ENCODE measurements at places on chromosomes 1 and 21.
A peak's percentile ranks its signal among the peaks of the same experiment; 100 is the strongest.

DNA sequence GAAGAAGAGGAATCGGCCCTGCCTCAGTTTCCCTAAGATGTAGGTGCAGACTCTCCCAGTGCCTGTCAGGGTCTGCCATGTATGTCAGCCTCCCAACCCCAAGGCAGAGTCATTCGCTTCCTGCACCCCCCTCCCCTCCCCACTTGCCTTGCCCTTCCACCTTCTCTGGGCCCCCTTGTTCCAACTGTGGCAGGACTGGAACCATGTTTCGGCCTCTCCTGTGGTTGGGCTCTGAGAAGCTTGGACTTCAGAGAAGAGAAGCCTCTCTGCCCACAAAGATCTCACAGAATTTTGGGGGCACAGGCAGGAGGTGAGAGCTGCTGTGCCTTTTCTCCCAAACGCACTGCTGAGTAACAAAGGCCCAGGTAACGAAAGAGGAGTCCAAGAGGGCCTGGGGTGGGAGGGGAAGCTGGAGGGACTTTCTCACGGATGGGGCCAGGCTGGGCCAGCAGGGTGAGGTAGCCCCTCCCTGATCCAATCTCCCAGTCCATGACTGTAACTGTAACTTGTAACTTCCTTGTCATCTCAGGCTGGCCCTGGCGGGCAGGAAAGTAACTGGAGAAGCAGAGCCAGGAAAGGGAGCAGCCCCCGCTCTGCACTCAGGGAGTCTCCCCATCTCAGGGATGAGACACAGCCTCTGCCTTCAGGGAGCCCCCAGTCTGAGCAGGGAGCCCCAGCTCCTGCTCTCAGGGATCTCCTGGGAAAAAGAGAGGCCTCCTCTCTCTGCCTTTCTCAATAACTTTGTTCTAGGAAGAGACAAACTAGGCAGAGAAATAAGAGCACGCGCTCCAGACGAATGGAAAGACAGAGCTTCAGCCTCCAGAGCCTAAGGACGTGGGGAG, 11.3 kb downstream of the CRABP2 start:
- DNase-seq: no peak

- DNase-seq: peak; percentile 85
These were observed at the start of gene SCP2 for GRCh38 chr1:52927212-52928014. TSS of gene SCP2 (plus strand) at chr1:52927276. CDS start at chr1:52927397, 121 bp downstream.

DNA sequence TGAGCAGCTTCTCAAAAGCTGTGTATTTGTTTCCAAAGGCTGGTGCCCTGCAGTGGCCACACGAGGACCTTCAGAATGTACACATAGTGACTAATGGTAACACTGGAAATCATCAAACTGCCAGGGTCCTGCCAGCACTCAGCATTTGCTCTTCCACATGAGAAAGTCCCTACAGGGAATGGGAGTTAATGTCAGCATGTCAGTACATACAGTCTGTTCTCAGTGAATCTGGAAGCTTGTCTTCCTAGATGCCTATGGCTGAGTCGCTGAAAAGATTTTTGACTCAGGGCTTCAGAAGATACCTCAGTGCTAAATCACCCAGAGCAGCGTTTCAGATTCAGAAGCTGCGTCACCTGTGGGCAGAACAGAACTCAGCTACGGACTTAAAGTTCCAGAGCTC, 108.2 kb downstream of the CDC7 start:
- no peak for DNase-seq

DNA sequence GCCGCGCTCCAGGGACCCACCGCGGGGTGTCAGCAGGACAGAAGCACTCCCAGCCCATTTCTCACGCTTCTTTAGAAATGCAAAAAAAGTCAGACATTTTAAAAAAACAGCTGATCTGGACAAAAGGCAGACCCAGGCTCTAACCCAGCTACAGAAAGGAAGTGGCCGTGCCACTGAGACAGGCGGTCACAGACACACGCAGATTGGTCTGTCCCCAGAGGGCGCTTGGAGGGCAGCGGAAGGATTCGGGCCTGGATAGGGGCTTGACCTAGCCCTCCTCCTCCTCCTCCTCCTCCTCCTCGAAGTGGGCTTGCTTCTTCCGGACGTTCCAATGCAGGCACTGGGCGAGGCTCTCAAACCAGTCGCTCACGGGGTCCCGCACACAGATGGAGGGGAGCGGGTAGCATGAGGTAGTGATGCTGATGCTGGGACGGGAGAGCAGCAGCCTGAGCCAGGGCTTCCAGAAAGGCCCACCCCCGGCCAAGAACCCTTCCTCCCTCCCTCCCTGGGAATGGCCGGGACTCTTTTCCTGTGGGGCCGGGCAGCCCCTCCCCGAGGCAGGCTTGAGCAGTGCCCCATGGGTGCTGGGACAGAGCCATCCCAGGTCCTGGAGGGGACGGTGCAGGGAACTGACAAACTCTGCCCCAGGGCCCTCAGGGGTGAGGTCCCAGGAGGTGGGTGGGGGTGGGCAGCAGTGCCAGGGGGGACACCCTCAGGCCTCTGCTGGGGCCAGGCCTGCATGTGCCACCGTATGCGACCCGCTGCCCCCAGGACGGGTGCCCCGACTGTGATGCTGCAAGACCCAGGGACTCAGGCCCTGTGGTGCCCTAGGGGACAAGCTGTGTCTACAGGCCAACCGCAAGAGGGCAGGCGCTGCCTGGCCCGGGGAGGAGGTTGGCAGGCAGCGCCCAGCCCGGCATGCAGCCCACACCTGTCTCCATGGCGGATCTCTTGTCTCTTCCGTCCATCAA, 25.3 kb downstream of the NADK start:
- DNase-seq: no peak

- no peak for DNase-seq
These were observed 188.0 kb upstream of the C21orf91 start for GRCh38 chr21:18007121-18007520.

DNA sequence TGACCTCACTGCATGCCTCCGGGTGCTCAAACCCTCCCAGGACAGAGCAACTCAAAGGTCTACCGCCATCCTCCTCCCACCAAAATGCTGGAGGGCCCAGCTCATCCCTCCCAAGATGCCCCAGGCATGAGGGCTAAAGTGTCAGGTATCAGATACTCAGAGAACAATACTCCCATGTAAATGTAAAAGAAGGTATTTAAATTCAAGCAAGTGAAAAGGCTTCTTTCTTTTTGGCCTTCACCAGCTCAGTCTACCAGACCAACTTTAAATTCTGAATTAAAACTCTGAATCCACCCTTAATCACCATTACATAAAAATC, 3.0 kb downstream of the PARP1 start:
- no peak for DNase-seq

- no peak for DNase-seq
These were observed 35.1 kb upstream of the LBR start for GRCh38 chr1:225462714-225463574.

DNA sequence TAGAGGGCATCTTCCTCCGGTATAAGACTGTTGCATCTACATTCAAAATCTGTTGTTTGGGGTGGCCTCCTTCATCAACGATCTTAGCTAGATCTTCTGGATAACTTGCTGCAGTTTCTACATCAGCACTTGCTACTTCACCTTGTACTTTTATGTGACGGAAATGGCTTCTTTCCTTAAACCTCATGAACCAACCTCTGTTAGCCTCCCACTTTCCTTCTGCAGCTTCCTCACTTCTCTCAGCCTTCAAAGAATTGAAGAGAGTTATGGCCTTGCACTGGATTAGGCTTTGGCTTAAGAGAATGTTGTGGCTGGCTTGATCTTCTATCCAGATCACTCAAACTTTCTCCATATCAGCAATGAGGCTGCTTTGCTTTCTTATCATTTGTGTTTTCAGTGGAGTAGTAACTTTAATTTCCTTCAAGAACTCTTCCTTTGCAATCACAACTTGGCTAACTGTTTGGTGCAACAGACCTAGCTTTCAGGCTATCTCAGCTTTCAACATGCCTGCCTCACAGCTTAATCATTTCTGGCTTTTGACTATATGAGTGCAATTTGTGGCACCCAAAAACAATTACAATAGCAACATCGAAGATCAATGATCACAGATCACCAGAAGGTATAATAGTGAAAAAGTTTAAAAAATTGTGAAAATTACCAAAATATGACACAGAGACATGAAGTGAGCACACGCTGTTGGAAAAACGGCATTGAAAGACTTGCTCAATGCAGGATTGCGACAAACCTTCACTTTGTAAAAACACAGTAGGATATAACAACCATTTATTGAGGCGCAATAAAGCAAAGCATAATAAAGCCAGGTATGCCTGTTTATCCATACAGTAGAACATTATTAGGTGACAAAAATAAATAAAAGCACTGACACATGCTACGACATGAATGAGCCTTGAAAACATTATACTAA, 56.7 kb upstream of the GFI1 start:
- DNase-seq: no peak

DNA sequence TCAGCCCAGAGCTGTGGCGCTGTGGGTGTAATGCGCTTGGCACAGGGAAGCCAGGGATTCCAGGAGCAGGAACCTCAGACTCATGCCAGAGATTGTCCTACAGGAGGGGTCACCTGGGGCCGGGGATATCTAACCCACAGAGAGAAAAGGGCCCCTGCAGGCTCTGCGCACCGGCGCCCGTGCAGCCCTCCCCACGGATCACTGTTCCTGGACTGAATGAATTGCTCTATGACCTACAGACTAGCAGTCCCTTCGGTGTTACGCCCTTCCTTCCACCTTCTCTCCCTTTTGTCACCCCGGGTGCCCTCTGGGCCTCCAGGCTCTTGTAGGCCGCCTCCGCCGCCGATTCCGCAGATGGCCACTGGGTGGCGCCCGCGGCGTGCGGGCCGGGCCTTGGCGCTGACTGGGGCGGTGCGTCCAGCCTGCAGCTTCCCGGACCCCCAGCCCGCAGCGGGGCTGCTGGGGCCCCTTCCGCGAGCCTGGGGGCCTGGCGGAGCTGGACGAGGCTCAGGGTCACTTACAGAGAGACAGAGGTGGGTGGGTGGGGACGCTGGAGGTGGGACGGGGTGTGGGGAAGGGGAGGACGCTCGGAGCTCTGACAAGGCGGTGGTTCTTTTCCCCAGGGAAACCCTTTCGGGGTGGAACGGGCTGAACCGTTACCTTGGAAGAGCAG, 101.3 kb downstream of the IER5 start:
- DNase-seq: peak; percentile 76

DNA sequence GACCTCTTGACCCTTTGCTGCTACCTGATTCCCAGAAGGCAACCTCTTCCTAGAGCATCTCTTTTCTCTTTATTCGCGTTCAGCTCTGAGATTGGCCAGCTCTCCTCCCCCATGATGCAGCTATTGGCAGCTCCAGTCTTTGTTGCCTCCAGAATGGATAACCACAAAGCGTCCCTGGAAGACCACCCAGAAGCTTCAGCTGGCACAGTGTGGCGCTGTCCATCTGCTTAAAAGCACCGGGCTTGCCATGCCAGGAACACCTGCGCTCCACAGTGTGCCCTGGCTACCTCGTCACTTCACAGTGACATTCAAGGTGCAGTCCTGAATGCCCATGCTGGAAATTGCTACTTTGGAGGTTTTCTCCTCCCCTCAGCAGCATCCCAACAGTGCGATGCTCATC, 353.9 kb downstream of the LMO4 start:
- no peak for DNase-seq

DNA sequence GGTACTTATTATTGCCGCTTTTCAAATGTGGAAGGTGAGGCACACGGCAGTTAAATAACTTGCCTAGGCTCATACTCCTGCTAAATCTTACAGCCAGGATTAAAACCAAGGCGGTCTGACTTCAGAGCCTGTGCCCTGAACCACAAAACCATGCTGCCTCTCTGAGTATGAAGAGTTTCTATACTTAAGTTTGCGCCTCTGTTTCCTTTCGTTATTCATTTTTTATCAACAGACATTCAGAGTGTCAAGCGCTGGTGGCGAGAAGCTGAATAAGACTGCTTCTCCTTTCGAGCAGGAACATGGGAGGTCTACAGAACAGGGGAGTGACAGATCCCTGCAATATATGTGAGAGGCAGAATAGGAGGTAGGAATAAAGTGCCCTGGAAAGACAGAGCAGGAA, 96.0 kb upstream of the DUSP10 start:
- peak; percentile 68 for DNase-seq

DNA sequence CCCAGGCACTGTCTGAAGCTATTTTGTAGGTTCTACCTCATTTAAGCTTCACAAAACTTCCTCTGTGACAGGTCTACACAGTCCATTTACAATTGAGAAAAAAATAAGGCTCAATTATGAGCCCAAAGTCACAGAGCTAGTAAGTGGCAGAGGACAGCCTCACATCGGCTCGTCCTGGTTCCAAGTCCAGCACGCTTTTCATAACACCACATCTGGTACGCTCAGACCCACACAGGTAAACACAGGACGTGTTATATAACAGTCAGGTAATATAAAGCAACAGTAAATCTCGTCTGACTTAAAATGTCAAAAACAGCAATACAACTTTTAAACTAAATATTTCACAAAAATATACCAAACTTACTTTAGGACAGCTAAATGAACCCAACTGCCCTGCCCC, 13.1 kb downstream of the JAK1 start:
- DNase-seq: no peak

GRCh38 chr1:48530727-48531351, 58.8 kb upstream of the SPATA6 start:
- peak; percentile 71 for DNase-seq

- no peak for DNase-seq
These were observed 959 bp downstream of the AKR7A3 start for GRCh38 chr1:19287436-19288185.

DNA sequence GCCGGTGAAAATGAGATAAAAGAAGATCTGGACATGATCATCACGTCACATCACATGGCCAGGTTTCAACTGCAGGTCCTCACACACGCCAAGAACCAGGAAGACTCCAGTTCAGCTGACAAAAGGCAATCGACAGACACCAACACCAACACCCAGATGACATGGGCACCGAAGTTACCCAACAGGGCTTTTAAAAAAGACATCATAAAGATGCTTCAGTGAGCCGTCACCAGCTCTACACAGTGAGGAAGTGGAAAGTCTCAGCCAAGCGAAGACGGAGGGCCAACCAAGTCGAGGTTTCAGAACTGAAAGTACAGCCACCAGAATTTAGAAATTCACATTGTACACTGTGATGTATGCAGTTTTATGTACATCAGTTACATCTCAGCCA, 154.3 kb upstream of the COL6A1 start:
- no peak for DNase-seq

GRCh38 chr1:230883967-230884366, 15.6 kb upstream of the C1orf198 start:
- no peak for DNase-seq

DNA sequence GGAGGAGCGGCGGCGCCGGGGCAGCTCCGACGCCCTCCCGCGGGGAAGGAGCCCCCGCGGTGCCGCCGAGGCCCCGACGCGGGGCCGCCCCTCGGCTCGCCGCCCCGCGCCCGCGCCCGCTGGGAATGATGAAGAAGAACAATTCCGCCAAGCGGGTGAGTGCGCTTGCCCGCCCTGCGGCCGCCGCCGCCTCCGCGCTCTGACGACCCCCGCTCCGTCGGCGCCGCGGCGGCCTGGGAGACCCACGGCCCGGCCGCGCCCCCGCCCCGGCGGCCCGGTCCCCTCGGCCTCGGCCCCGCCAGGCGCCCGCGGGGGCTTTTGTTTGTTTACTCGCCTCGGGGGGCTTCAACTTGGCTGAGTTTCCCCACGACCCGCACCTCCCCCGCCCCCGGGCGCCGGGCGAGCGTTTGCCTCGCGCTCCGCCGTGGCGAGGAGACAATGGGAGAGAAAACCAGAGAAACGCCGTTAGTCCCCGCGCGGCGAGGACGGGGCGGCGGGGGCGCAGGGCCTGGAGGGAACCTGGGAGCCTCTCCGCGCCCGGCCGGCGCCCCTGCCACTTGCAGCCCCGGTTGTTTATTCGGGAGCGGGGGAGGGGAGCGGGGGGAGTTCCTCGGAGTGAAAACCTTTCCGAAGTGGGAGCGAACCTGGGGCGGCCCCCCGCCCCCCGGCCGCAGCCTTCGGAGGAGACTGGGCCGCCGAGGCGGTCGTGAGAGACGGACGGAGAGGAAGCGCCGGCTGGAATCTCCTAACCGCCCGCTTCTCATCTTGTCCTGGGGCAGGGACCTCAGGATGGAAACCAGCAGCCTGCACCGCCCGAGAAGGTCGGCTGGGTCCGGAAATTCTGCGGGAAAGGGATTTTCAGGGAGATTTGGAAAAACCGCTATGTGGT, 661 bp downstream of the PLEKHO1 start:
- DNase-seq: no peak
